CD4-positive, alpha-beta T cell treated with Interleukin-15 for 4 hours (primary cell): ENCODE measurements at places on chromosomes 6 and 20.

DNA sequence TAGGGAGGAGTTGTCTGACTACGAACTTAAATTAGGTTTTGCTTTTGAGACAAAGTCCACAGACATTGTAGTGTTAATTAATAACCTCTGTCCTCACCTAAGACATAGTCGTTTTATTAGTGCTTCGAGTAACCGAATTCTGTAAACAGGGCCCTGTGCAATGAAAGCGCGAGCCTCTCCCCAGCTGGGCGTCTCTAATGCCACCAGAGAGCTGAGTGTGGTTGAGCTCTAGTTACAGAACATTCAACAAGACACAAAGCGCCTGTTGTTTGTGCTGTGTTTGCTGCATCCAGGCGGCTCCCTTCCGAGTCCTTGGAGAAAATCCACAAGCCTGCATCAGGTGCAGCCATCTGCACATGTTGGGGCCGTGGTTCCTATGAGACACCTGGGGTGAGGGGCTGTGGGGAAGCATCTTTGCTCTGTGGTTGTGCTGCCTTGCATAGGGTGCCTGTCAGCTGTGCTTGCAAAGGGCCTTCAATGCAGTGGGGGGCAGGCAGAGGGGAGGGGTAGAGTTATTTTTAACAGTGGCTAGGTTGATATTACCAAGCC lies 63.9 kb downstream of the CD164 start:
- no peak for DNase-seq

GRCh38 chr6:152874846-152875568 lies 107.8 kb downstream of the FBXO5 start:
- DNase-seq, result no peak

- peak; percentile 21 for DNase-seq
Measured at GRCh38 chr20:1696521-1697209, 39.1 kb upstream of the SIRPG start.

DNA sequence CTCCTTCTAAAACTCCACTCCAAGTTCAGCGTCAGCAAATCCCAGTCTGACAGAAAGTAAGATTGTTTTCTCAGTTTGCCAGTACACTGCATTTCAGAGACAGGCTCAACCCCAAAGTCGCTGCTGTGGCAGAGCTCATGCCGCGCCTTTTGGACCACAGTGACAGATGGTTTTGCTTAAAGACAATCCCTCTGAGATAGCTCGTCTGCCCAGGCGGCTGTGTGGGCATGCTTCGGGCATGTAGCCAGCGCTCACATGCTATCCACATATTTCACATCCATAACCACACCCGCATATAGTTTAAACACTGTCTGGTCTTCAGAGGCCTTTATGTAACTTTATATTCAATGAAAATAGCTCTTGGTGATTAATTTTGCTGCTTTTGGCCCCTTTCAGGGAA lies 14.7 kb upstream of the PXDC1 start:
- no peak for DNase-seq

DNA sequence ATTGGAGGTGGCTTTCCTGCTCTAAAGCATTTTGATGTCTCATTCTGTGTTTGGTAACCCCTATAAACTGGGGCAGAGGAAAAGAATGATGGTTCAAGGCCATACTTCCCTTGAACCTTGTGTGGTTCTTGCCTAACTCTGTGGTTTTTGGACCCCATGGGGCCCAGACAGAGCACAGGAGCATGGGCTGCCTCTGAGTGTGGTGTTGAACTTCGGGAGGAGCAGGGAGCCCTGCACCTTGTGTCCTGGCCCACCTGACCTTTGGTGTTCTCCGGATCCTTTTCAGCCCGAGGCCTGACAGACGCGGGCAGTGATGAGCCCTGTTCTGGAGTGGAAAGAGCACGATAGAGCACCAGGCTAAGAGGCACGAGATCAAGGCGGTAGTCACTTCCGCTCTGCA lies 18.8 kb downstream of the TMEM74B start:
- DNase-seq, result no peak

DNA sequence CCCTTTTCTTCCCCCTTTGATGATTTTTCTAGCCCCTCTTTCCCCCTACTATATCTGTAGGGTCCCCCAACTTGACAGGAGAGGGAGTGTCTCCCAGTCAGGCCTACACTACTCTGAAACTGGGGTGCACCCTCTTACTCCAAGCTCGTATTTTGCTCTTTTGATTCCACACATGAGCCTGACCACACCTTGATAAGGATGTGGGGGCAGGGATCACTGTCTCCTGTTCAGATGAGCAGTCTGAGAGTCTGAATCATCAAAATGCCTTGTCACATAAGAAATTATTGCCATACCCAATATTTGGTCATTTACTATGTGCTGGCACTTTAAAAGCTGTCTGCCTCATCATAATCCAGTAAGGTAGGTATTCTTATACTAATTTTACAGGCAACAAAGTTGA lies 15.9 kb downstream of the PNPLA1 start:
- no peak for DNase-seq

DNA sequence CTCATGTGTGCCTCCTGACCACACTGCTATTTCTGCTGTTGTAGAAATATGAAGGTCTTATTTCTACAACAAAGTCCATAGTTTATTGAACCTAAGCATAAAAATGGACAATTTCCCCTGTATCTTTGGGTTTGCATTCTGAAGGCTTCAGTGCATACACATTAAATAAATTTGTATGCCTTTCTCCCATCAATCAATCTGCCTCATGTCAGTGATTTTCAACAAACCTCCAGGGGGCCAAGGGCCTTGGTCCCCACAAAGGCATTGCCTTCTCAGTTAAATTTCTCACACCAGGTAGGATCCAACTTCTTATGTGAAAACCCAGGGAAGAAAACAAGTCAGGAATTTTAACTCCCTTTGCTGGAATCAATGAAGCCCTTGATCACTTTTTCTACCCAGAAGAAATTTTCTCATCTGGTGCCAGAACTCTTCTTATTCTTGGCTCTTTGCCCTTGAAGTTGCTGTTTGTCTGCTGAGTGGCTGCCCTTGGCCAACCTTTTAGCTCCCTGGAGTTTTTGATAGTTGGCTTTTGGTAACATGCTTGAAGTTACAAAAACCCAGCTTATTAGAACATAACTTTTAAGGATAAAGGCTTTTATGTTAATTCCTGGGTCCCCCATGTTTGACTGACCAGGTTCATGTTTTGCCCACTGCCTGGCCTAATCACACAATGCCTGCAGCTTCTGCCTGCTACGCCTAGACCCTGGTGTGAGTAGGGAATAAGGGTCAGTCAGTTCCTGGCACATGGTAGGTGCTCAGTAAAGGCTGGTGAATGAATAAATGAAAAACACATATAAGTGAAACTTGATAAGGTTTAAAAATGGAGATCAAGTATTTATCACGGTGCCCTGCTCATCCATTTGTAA lies 37.0 kb downstream of the SHLD1 start:
- DNase-seq, result peak; percentile 19

DNA sequence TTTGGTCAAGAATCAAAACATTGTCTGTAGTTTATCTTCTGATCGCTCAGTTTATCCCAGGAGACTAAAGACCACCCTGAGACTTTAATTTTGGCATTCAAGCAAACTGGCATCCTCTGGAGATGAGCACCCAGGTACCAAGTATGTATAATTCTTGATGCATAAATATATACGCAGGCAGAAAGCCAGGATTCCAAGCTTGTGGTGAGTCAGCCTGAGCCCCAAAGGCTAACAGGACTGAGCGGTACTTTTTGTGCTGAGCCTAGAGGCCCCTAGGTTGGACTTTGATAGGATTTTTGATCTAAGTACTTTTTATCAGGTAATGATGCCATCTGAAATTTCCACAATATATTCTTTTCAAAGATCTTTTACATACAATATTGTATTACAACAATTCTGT lies 301.3 kb downstream of the TFAP2B start:
- DNase-seq, result no peak

DNA sequence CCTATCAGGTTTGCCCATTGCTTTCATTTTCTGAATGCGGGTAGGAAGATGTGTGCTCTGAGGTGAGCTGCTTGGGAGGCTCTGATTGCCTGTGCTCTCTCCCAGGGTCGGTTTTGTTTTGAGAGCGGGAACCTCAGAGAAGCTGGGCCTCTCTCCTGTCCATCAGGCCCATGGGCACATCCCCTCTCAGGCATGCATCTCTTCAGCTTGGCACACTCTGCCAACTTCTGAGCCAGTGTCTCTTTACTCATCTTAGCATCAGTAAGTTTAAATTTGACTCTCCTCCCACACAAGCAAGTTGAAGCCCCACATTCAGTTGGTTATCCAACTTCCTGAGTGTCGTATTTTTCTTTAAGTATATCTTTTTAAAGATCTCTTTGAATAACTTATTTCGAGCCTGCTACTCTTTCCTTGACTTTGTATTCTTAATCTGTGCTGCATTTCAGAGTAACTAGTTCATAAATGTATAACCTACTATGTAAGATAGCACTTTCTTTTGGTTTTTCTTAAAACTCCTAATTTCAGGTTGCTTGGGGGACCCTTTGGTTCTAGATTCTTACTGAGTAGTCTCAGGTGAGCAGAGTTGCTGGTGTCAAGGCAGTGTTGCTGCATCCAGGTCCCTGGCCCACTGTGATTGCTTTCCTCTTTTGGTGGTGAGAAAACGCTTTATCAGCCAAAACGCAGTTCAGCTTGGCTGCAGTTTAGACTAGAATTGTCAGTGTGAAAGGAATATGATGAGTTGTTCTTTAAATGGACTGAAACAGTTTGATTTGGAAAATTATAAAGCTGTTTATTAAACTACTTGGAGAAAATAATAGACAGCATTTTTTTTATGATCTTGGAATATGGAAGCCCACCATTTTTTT lies 54.8 kb downstream of the SNX9 start:
- no peak for DNase-seq

- DNase-seq, result peak; percentile 35
Measured at GRCh38 chr20:35616465-35617396, 1.1 kb downstream of the SPAG4 start.

DNA sequence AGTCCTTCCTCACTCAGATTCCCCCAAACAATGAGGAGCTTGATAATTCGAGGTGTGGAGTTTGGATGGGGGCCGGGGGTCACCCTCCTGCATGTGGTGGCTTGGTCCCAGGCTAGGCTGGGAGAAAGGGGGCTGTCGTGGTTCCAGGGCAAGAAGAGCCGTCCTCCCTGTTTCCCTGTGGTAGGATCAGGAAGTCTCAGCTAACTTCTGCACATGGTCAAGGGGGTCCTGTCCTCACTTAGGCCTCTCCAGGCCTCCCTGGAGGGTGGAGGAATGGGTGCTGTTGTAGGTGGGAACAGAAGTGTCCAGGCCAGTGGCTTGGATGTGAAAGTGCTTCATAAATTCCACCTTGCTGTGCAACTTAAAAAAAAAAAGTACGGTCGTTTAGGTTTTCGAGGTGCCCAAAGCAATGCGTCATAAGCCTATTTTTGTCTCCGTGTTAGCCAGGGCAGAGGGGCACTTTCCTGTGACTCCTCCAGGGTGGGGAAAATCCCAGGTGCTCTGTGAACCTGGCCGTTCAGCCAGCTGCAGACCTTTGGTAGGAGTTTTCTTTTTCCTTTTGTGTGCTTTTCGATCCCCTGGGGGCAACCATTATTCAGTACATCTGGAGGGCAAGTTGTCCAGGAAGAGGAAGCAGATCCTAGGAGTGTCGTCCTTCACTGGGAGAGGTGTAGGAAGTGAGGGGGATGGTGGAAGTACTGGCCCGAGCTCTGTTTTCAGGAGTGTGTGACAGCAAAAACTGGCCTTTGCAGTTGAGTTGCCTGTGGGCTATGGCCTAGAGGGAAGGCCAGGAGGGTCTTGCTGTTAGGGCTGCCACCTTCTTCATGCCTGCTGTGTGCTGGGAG lies 9.6 kb downstream of the IGF2R start:
- DNase-seq, result peak; percentile 50

GRCh38 chr20:1299522-1299921 lies 29.4 kb downstream of the SDCBP2 start:
- no peak for DNase-seq

DNA sequence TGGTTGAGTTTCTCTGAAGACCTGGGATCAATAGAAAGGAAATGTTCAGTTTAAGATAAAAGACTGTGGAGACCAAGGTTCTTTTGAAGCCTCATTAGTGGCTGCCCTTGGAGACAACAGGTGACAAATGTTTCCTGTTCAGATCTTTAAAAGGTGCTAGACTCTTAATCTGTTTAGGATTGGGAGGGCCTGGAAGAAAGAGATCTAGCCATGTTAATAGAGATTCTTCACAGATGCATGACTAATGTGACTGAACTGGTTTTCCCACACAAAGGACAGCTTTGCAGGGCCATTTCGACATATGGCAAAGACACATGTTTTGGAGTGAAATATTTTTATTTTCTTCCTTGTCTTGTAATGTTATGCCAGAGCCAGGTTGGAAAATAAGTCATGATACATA lies 82.2 kb downstream of the WDR27 start:
- no peak for DNase-seq

DNA sequence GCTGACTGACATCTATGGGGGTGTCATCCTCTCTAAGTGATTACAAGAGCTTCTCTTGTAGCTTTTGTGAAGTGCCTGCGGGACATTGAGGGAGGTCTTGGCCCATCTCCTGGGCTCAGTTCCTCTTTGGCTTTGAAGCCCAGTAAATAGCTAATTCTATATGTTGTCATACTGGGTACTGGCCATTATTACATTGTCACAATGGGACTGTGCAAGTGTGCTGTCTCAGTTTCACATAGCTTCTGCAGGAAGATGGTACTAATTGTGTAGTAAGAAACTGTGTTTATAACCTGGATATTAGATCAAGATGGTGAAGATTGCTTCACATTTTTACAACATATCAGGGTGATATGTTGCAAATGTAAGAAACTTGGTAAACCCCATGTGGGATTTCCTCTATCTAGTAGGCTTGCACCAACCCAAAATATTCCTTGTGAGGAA lies 19.9 kb downstream of the SPINT3 start:
- no peak for DNase-seq
